ENCODE measurements at places on chromosomes 4 and X.
A peak's percentile ranks its signal among the peaks of the same experiment; 100 is the strongest.

DNA sequence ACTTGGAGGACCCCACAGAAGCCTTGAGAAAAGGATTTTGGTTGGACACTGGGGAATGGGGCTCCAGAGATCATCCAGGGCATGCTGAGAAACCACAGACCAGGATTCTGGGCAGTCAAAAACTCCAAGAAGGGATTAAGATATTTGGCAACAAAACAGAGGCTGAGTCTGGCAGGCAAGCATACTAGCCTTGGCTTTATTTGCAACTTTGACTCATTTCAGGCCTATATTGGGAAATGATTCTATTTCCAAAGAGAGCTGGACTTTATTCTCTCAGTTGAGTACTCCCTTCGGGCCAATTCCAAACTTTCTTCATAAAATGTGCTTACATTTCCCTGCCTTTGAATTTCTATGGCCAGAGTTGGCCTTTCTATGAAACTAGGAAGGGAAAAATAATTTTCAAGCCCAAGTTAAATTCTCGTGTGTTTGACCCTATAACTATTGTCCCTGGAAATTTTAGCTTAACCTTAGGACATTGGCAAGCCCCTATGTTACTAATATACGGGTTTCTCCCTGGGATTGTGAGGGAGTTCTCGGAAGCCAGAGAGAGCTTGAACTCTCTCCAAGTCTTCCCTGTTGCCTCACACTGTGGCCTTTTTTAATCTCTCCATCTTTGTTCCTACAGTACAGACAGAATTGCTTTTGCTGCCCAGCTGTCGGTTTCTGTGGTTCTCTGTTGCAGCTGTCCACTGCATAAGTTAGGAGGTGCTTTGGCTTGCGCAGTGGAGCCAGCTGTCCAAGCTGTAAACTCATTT, 112.6 kb upstream of the FAM9A start:
- DNase-seq = no peak

- DNase-seq = peak; percentile 70
Observed at GRCh38 chr4:6926681-6927478, 17.3 kb downstream of the TBC1D14 start.

DNA sequence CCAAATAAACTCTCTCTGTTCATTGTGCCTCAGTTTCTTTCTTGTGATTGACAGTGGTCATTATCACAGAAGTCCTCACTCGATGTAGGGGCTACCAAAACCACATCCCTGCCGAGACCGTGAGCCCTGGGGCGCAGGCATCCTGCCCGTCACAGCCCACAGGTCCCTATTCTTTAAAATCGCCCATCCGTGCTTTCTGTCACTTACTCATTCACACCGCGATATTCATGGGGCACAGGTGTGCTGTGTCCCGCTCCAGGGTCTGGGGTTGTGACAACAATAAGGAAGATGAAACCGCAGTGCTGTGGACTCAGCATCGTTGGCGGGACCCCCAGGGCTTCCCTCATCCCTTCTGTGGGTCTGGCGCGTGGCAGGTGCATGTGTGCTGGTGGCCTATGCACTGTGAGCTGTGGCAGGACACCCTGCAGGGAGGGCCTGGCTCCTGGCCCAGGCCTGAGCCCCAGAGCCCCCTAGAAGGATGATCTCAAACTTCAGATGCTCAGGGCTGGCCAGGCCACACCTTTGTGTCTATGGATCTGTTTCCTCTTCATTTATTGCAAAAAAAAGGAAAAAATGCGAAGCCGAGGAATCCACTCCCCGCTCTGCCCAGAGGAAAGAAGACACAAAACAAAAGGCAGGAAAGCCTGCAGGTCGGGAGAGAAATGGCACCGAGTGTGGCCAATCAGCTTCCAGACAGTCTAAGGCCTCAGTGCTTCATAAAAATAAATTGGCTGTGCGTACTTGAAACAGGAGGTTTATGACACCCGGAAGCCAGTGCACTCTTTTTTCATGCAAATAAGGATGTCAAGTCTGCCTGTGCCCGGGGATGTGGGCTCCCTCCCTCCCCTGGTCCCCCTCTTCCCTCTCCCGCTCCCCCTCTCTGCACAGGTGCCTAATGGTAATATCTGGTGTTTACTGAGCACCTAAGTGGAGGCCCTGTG, 109.5 kb upstream of the ADRA2C start:
- no peak for DNase-seq

GRCh38 chr4:6124386-6125102, 75.8 kb downstream of the JAKMIP1 start:
- DNase-seq = no peak

- no peak for DNase-seq
Observed at GRCh38 chrX:38652934-38653442, 91.6 kb downstream of the TSPAN7 start.

GRCh38 chrX:41067721-41068120, 17.5 kb upstream of the USP9X start:
- DNase-seq = no peak

- no peak for DNase-seq
Observed at GRCh38 chrX:122565952-122566351, 618.1 kb upstream of the GRIA3 start.

- no peak for DNase-seq
Observed at GRCh38 chr4:112517911-112518310, 1.9 kb upstream of the NEUROG2 start.

GRCh38 chrX:132461886-132462285, 27.0 kb downstream of the MBNL3 start:
- no peak for DNase-seq

- no peak for DNase-seq
Observed at GRCh38 chr4:90542216-90542615, 415.0 kb downstream of the CCSER1 start.

DNA sequence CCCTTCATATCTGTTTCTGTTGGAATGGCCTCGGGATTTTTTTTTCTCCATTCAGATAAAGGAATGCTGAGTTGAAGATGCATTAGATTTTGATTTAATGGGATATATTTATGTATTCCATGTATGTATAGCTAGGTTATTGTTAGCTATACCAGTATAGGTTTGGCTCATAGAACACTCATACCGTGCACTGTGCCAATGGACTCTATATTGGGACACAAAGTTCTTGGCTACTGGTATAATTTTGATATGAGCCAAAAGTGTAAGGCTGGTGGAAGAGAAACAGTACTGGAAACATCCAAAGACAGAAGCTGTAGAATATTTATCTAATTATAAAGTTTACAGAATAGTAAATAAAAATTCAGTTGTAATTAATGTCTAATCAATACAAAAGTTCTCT, 1912.1 kb downstream of the STIM2 start:
- no peak for DNase-seq

GRCh38 chrX:87874043-87874442, 356.4 kb downstream of the KLHL4 start:
- DNase-seq = no peak

GRCh38 chrX:77960567-77960966, 8.9 kb downstream of the PGAM4 start:
- DNase-seq = no peak

GRCh38 chr4:151887816-151888180, 127.0 kb upstream of the GATB start:
- DNase-seq = no peak

DNA sequence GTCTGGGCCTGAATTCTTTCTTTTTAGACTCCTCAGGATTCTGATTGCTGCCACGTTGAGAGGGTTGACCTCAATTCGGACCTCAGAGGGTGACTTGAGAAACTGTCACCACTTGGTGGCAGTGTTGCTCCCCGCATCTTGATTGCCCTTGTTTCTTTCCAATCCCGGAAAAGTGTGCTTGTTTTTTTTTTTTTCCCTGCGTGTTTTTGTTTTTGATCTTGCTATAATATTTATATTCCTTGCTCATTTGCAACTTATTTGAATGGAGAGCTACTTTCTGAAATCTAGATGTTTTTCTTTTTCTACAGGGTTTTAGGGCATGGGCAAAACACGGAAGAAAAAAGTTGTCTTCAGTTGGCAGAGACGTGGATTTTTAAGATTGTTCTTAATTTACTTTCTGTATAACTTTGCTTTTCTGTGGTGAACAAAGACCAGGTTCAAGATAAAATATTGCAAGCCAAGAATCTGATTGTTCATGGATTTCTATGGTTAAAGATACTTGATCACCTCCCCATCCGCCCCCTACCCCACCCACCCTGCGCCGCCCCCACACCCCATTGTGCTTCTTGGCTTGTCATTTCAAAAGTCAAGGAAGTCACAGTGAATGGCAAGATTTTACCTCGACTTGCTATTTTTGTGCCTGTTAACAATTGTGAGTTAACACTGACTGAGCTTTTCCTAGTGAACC, 102.0 kb downstream of the PTTG2 start:
- peak; percentile 70 for DNase-seq

- DNase-seq = no peak
Observed at GRCh38 chr4:56650262-56651055, 30.6 kb downstream of the HOPX start.

GRCh38 chrX:16577483-16578029, 72.4 kb upstream of the S100G start:
- no peak for DNase-seq

GRCh38 chr4:65170768-65171514, 499.3 kb downstream of the EPHA5 start:
- DNase-seq = no peak

- no peak for DNase-seq
Observed at GRCh38 chr4:175087145-175087544, 169.0 kb downstream of the ADAM29 start.

DNA sequence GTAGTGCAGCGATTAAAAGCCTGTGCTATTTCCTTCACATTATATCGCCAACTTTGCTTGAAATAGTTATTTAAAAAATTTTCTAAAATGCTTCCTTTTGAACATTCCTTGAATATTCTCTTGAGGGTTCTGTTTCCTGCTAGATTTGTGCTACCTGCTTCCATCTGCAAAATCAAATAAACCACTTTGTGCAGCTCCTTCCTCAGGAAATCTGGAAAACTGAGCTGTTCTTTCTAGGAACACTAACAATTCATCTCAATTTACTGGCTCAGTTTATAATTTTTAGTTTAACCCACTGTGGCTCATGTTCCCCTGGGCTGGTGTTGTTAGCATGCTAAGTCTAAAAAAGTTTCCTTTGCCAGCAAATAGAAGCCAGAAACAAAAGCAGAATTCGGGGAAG, 88.1 kb upstream of the LCORL start:
- DNase-seq = no peak

DNA sequence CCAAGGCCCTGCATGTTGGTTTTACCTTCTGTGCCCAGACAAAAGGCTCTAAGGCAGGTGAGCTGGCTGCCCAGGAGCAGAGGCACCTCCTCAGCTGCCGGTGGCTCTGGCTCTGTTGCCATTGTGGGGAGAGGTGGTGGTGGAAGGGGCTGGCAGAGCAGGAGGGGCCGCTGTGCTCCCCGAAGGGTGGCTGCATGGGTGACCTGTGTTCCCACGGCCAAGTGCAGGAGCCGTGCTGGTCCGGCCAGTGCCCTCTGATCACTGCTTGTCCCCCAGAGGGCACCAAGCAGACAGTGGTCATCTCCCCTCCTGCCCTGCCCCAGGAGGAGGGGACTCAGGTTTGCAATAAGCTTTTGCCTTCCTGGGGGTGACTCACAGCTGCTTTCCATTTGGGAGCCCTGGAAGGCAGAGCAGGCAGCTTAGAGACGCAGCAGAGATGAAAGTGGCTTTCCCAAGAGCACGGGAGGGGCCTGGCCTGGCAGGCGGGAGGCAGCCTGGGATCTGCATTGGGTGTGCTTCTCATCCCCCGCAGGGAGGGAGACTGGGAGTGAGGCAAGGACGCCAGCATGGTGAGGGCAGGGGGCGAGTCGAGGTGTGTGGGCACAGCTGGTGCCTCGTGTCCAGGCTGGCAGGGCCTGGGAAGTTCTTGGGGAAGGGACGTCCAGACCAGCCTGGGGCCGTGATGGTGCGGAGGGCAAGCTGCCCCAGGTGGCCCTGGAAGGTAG, 28.7 kb downstream of the DOK7 start:
- no peak for DNase-seq

DNA sequence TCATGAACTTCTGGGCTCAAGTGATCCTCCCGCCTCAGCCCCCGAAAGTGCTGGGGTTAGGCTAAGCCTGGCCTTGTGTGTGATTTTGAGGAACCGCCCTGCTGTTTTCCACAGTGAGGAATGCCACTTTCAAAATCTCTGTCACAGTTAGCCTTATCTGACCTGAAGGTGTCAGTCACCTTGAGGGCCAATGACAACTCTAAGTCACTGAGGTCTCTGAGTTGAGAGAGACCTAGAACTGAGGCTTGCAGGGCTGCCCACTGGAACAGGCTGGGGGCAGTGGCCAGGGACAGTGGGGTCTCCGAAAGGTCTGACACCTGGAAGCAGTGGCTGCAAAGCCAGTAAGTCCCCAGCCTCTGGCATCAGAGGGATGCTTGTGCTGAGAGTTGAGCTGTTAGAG, 6.1 kb downstream of the TADA2B start:
- no peak for DNase-seq

GRCh38 chrX:31128855-31129254, 57.0 kb upstream of the FTHL17 start:
- DNase-seq = no peak

DNA sequence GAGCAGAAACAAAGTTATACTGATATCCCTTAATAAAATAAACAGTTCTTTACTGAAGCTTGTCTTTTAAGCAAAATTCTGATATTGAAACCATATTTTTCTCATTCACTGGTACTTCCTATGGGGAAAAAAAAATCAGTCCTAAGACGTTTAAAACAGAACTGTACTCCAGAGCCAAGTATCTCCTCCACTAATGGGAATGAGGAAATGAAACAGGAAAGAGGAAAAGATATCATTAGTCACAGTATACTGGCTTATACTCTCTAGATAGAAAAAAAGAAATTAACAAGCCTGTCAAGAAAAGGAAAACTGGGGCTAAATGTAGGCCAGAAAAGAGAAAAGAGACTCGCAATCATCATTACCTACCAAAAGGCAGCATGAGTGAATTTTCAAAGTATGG, 252.7 kb downstream of the CENPC start:
- DNase-seq = no peak

DNA sequence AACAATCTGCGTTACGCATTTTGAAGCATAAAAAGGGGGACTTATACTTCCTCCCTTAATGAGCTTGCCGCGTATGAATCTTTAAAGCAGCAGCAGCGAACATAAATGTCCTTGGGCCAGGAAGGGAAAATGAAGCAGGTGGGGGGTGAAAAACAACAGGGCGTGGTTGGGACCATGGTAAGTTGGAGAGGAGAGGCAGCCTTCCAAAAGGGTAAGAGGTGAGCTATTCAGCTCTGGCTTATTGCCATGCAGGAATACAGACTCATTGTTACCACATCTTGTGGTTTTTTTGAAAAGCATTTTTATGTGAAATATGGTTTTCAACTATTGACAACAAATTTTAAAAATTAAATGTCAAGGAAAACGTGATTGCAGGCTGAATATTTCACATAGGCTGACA, 710.7 kb upstream of the FAM241A start:
- DNase-seq = no peak

DNA sequence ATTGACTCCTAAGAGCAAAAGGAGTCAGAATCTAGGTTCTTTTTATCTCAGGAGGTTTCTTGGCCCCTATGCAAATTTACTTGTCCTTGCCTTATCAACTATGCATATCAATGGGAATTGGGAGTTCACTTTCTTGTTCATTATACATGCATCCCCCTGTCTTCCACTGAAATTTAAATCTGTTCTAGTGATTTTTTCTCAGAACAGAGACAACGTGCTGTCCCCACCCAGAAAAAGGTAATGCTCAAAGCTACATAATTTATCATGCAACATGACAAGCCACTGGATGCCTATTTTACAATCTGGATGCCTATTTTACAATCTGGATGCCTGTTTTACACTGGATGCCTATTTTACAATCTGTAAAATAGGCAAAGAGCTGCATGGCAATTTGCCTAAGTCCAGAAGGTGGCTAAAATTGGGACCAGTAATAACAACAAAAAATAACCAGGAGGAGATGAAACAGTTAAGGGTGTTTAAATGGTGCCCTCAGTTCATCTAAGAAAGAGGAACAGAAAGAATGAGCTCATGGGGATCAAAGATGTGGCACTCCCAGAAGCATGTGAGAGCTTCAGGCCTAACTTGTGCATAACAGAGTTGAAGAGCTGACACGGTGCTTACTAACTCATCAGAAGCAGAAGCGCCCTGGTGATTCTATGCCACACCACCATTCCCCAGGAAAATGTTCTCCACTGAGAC, 537.8 kb upstream of the BOD1L1 start:
- DNase-seq = no peak

All from CD4-positive, alpha-beta T cell treated with Interleukin-10 for 1 hour (primary cell).